LHCN-M2 (cell line): ENCODE measurements at places on chromosomes 12 and 14.

DNA sequence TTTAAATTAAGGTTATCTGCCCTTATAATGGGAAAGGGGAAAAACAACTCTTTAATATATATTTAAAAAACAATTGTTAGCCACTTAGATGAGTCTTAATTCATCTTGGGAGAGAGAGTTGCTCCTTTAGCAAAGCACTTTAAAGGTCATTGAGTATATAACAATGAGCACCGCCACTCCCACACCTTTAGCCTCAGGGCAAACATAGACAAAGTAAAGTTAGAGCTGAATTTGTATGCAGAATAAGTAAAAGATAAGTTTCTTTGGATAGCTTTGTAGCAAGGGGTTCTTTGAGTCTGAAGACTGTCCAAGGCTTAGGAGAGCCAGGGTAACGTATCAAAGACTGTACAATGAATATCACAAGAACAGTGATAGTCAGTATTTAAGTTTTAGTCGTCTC is 728.8 kb upstream of the LMO3 start:
- DNase-seq, result no peak

DNA sequence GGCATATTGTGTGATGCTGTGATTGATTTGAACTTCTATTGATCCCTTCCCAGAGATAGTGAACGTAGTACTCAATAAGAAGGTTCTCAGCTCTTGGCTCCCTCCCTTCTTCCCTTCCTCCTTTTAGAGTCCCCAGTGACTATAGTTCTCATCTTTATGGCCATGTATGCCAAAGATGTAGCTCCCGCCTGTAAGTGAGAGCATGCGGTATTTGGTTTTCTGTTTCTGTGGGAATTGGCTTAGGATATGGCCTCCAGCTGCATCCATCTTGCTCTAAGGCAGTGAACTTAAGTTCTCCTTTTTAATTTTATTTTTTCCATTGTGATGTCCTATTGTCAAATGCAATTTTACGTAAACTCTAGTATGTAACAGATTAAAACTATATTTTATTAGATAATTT is 109.5 kb downstream of the AEBP2 start:
- no peak for DNase-seq

- no peak for DNase-seq
Observed at GRCh38 chr12:68206446-68206845, 19.2 kb downstream of the IL26 start.

DNA sequence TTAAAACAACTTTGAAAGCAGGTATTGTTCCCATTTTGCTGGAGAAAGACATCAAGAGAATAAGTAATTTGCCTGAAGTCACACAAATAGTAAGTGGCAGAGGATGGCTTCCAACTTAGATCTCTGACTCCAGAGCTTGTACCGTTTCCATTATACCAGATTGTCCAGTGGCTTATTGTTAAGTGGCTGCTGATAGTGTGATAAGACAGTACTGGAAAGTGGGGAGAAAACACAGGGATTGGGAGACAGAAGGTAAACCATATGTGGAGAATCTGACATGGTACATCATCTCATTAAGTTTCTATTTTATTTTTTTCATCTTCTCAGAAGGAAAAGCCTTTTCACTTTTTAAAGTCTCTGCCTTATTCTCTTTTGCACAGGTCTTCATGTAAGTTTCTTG is 108.5 kb downstream of the SRGAP1 start:
- no peak for DNase-seq

DNA sequence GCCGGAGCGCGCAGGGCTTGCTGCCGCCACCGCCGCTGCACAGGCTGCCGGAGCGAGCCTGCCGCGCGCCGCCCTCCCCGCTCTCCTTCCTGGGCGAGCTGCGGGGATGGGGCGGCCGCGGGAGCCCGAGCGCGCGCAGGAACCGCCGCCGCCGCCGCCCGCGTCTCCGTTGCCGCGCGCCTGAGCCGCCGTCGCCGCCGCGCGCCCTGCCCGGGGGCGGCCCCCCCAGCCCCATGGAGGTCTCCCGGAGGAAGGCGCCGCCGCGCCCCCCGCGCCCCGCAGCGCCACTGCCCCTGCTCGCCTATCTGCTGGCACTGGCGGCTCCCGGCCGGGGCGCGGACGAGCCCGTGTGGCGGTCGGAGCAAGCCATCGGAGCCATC is 352 bp downstream of the PLXNC1 start:
- no peak for DNase-seq

DNA sequence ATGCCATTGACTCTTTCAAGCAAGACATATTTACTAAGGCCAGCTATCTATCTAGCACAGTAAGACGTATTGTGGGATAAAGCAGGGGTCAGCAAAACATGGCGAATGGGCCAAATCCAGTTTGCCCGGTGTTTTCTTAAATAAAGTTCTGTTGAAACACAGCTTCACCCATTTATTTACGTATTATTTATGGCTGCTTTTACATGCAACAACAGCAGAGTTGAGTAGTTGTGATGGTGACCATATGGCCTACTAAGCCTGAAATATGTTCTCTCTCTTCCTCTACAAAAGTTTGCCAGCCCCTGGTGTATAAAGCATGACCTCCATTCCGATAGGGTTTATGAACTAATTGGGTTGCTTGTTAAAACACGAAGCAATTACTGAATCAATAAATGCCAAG is 322.1 kb downstream of the CCDC91 start:
- no peak for DNase-seq

GRCh38 chr14:90658541-90658967 is 157.7 kb downstream of the TTC7B start:
- DNase-seq, result peak; percentile 53

GRCh38 chr12:111450676-111451075 is 45.0 kb downstream of the SH2B3 start:
- no peak for DNase-seq

DNA sequence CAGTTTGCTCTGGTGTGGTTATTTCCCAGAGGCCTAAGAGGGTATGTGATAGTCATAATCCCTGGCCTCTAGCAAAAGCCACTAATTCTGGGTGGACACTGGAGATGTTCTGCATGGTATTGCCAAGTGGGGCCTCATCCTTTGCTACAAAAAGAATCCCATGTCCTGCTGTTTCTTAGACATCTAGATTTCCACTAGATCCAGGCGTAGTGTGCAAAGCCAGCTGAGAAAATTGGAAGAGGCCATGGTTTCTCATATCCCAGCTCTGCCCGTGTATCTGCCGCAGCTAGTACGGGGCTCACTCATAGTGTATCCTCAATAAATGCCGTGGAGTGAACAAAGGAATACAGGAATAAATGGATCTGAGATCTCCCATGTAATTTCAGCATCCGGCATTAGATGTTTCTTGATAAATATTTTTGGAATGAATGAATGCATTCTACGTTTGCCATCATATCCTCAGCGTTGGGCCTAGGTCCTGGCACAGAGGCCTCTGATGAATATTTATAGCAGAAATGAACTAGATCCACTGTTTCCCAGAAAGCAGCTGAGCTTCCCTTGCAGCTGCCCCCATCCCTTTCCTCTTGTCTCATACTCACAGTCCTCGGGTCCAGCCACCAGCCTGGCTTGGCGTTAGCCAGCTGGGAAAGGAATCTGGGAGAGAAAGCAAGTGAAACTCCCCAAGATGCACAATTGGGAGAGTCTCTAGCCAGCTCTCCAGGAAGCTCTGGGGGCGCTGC is 76.3 kb upstream of the NOS1 start:
- DNase-seq, result no peak

- no peak for DNase-seq
Observed at GRCh38 chr12:88579601-88580050, 645 bp downstream of the KITLG start.

DNA sequence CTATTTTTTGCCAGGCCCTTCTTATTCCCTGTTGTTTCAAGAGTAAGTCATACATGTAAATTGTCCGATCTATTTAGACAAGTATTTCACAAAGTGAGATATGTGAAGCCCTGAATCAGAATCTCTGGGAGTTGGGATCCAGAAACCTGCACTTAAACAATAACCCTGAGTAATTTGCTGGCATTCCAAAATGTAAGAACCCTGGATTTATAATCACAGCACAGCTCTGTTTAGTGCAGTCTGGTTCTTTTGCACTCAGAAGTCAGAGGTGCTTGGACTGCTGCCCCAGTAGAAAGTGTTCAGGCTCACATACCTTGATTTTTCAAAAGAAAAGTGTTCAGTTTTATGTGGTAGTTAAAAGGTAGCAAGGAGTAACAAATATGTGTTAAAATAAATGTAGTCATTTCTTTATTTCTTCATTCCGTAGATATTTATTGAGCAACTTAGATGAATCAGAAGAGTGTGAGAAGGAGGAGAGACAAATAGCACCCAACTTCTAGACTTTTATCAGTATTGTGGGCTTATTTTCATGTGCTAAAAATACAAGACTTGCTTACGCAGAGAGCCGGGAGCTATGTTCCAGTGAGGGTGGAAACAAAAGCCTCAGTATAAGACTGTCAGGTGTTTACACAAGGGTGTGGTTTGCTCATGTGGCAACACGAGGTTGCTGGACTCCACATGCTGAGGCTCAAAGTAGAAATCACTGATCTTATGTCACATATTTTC is 70.1 kb downstream of the SYNE2 start:
- DNase-seq, result no peak

DNA sequence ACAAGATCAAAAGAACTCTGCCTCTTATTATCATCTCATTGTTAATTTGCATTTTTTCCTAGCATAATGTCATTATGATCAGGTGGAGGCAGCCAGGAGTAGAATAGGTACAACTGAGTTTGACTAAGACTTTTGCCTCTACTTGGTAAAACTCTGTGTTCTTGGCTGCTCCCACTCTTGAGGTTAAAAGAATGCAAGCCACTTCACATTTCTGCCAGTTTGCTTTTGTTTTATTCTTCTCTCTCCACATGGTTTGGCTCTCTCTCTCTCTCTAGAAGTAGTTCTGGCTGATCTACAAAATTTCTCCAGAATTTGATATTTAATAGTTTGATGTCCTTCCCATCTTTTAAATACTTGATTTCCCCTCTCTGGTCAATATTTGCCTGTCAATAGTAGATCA is 170.7 kb upstream of the E2F7 start:
- DNase-seq, result no peak
